GM04504 (cell line): ENCODE measurements at places on chromosomes 4 and X.
A peak's percentile ranks its signal among the peaks of the same experiment; 100 is the strongest.

DNA sequence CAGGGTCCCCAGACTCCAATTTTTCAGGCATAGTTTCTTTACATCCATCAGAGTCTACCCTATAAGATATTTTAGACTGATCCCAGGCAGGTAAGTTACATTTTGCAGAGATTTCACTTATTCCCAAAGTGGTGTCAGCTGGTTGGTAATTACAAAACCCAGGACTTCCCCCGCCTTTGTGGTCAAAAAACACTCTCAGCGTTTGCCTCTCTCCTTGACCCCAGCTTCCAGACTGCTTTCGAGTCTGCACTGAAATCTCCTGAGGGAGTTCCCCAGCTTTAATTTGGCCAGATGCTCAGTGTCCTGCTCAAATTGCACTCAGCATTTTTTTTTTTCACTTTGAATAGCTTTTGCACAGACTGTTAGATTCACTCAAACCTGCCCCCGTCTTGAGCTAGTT, 11.2 kb upstream of the AMOT start:
- no peak for DNase-seq

GRCh38 chr4:32163125-32163524, 1443.0 kb downstream of the PCDH7 start:
- DNase-seq: no peak

DNA sequence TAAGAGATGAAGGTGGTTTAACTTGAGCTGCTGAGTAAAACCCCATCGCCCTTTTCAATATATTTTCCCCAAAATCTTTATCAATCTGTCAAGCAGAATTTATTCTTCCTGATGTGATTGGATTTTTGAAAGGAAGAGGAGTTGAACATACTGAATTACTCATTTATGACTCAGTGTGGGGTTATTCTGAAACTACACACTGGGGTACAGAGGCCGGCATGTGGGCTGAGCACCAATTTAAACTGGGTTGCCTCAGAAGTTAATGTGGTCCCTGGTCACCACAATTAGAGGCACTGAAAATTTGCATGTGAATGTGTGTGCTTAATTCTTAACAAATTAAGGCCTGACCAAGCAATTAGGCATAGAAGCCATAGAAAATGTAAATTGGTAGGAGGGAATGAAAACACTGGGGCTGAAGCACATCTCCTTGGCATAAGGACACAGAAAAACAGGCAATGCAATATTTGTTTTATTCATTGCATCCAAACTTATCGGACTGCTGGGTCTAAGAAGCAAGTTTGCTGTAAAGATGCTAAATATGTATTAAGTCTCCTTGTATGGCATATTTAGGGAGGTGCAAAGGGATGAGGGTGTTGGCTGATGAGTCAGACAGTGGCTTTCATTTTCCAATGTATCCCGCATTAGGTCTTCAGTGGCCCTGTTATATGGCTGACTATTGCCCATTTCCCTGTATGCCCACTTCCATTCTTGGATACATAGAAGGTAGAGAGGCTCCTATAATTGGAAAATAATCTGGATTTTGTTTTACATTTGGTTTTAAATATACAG, 170.9 kb downstream of the IL15 start:
- no peak for DNase-seq

GRCh38 chr4:150217192-150217591, 138.9 kb downstream of the DCLK2 start:
- DNase-seq: peak; percentile 51

GRCh38 chrX:17471121-17471520, 96.1 kb downstream of the NHS start:
- no peak for DNase-seq

DNA sequence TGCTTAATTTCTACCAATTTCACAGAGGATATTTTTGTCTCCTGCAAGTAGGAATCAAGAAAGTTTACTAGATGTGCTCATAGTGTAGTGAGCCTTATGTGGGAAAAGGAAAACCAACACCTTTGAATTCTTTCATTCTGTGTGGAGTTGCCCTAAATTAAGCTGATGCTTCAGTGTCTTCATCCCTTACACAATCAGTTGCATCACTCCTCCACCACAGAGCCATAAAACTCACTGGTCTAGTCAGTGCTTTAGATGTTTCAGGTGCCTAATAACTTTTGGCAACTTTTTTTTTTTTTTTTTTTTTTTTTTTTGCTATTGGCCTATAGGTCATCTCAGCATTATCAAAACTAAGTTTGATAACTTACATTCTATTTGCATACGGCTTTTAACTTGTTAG, 41.5 kb downstream of the HHIP start:
- no peak for DNase-seq
